ENCODE measurements at places on chromosomes 3 and 15.
A peak's percentile ranks its signal among the peaks of the same experiment; 100 is the strongest.

DNA sequence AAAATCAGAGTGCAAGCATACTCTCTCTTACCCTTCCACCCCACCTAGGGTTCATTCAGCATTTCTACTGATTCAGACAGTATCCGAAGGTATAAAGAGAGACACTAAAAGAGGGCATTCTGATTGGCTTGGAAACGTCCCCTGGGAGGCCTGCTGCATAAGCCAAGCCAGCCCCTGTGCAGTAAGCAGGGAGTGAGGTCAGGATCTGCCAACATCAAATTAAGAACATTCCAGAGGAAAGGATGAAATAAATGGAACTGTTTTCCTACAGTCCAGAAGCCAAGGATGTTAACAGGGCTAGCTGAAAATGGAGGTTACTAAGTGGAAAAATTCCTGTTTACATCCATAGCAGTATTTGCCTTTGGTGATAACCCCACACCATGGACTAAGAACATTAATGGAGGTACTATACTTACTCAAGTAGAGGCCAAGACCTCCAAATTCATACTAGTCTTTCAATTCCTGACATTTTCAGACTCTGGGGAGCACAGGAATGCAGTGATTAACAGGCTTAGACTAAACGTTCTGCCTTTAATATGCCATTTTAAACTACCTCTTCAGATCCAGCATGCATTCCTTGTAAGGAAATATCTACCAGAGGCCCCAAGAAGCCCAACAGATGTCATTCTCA lies 34.5 kb downstream of the NPTN start:
- no peak for DNase-seq

- no peak for DNase-seq
Observed at GRCh38 chr3:33989229-33989628, 190.8 kb downstream of the PDCD6IP start.

DNA sequence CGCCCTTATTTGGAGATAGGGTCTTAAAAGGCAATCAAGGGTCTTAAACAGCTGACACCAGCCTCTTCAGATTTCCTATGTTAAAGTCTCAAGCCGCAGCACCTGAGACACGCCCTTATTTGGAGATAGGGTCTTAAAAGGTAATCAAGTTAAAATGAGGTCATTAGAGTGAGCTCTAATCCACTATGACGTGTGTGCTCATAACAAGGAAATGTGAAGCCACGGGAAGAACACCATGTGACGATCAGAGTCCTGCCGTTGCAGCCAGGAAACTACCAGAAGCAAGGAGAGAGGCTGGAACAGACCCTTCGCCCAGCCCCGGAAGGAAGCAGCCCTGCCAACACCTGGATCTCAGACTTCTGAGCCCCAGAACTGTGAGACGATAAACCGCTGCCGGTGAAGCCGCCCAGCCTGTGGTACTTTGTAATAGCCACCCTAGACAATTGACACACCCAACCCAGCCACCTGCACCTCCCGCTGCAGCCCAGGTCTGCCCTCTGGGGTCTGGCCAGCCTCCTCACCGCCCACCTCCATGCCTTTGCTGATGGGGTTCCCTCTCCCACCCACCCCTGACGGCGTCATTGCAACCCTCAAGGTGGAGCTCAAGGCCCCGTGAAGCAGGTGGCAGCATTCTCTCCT lies 137.9 kb downstream of the MEGF11 start:
- DNase-seq = peak; percentile 49

- no peak for DNase-seq
Observed at GRCh38 chr15:40921949-40922607, 7.1 kb upstream of the DLL4 start.

DNA sequence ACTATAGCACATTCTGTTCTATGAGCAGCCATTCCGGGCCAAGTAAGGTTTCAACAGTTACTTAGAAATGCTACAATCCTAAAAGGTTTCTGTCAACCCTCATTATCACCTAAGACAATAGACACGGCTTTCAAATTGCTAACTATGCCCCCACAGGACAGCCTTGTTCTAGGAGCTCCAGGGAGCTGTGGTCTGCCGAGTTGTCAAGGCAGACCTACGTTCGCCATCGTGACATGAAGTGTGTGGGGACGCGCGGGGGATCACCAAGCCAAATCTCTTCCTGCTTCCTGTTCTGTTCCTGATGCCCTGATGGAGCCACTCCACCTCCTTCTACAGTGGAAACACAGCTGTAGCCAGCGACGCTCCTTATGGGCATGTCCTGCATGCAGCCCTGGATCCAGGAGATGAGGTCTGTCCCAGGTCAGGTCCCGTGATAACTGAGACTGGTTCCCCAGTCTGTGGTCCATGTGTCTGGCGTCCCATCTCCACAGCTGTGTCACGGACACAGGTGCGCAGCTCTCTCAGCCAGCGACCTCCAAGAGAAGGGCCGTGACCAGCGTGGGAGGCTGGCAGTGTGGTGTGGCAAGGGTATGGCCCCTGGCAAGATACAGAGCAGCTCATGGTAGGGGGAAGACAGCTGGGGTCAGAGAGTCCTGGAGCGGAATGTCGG lies 82.8 kb downstream of the PCSK6 start:
- DNase-seq = no peak

GRCh38 chr15:32856753-32857152 lies 138.9 kb downstream of the GREM1 start:
- no peak for DNase-seq

- DNase-seq = no peak
Observed at GRCh38 chr3:194233150-194233549, 97.2 kb downstream of the HES1 start.

- no peak for DNase-seq
Observed at GRCh38 chr3:48636149-48636655, 941 bp upstream of the SLC26A6 start.

DNA sequence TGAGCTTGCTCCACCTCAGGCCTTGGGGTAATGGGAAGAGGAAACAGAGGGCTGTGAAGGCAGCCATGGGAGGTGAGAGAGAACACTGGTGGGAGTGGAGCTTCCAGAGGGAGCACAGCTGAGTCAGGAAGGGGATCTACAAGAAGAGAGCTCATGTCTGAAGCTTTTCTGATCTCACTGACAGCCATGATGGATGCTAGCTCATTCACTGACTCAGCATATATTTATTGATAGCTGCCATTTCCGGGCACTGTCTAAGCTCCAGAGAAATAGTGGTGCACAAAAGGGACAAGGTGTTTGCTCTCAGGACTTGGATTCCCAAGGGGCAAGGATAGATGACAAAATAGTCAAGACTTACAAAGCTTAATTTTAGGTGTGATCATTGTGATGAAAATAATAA lies 218.8 kb downstream of the CLSTN2 start:
- DNase-seq = no peak

DNA sequence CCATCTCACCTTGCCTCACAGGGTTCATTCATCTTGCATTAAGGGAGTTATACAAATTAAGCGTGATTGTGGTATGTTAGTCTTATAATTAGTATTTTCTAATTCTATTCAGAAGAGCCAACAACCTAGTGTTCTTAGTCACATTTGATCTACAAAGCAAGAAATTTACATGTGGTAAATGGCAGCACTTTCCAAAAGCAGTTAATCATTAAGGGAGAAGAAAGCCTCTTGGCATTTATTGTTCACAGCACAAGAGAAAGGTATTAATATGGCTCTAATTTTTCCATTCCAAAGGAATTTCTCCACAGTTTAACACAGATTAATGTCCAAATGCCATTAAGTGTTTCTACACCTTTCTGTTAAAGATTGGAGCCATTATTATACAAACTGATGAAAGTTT lies 1077.1 kb downstream of the ZPLD1 start:
- no peak for DNase-seq

- DNase-seq = no peak
Observed at GRCh38 chr3:34419801-34420200, 621.4 kb downstream of the PDCD6IP start.

DNA sequence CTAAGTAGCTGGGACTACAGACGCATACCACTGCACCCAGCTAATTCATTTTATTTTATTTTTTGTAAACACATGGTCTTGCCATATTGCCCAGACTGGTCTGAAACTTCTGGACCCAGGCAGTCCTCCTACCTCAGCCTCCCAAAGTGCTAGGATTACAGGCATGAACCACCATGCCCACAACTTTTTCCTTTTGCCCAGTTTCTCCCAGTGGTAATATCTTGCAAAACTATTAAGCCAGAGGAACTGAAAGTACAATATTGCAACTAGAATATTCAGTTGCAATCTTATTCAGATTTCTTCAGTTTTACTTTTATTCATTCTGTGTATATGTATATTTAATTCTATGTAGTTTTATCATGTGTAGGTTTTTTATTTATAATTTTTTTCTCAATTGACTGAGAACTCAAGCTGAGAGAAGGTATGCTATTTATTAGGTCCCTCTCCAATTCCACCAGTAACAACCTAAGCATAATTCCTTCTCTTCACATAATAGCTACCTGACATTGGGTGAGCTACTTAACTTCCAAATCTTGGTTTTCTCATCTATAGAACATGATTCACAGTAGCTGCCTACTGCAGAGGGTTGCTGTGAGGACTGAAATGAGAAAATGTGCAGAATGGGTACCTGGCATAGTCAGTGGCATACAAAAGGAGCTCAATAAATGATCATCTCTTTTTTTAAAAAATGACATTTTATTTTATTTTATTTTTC lies 30.8 kb downstream of the KLHL18 start:
- DNase-seq = no peak

- no peak for DNase-seq
Observed at GRCh38 chr15:25693321-25694238, 169.5 kb downstream of the ATP10A start.

DNA sequence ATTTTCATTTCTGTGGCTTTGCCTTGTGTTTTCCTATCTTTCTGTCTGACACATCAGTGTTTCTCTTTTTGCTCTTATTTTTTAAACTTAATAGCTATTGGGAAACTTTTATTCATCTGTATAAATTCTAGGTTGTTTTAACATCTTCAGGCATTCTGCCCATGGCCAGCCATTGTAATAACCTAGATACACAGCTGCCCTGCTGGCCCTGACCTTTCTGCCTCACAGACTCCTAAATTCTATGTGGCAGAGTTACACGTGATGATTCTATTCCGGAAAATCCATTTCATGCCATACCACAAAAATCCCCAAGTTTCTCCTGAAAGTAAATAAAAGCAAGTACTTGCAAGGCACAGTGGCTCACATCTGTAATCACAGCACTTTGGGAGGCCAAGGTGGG lies 150.1 kb downstream of the UACA start:
- no peak for DNase-seq

- DNase-seq = peak; percentile 88
Observed at GRCh38 chr15:53658827-53659555, 100.5 kb downstream of the WDR72 start.

- no peak for DNase-seq
Observed at GRCh38 chr15:62417439-62417838, 252.4 kb upstream of the C2CD4B start.

DNA sequence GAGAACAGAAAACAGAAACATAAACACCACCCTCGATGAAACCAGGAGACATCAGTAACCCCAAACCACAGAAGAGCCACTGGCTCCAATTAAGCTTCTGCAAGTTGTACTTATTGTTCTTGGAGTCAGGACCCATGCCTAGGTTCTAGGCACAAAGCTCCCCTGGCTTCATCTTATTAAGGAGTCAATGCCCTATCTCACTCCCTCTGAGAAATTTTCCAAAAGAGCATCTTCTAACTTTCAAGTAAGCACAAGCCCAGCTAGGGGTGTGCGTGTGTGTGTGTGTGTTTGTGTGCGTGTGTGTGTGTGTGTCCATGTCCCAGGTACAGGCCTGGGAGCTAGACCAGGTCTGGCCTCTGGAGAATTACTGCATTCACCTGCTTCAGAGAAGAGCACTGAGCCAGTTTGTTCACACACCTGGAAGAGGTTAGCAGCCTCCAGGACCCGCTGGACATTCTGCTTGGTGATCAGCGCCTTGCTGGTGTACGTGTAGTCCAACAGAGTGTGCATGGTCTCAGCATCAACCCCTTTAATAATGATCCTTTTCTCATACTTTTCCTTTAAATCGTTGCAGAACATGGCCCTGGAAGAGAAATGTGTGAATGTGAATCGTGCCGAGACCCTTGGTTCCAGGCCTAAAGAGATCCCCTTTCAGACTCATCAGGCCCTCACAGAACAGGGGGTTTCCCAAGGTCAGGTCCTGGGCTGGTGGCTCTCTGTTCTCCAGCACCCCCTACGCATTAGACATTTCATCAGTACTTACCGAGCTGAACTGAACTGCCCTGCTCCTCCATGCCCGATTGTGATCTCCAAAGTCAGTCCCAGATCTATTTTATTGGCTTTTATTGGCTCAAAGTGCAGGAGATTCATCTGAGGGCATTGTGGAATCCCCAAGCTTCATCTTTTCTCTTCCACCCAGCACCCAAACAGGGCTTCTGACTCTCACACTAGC lies 27.8 kb downstream of the KLHL6 start:
- no peak for DNase-seq

GRCh38 chr3:119329551-119329950 lies 35.4 kb downstream of the ARHGAP31 start:
- DNase-seq = no peak

GRCh38 chr3:39447637-39448483 lies 19.6 kb upstream of the MOBP start:
- peak; percentile 66 for DNase-seq
